CD4-positive, alpha-beta T cell treated with Interferon gamma for 1 hour (primary cell): ENCODE measurements at places on chromosomes 6 and 20.

DNA sequence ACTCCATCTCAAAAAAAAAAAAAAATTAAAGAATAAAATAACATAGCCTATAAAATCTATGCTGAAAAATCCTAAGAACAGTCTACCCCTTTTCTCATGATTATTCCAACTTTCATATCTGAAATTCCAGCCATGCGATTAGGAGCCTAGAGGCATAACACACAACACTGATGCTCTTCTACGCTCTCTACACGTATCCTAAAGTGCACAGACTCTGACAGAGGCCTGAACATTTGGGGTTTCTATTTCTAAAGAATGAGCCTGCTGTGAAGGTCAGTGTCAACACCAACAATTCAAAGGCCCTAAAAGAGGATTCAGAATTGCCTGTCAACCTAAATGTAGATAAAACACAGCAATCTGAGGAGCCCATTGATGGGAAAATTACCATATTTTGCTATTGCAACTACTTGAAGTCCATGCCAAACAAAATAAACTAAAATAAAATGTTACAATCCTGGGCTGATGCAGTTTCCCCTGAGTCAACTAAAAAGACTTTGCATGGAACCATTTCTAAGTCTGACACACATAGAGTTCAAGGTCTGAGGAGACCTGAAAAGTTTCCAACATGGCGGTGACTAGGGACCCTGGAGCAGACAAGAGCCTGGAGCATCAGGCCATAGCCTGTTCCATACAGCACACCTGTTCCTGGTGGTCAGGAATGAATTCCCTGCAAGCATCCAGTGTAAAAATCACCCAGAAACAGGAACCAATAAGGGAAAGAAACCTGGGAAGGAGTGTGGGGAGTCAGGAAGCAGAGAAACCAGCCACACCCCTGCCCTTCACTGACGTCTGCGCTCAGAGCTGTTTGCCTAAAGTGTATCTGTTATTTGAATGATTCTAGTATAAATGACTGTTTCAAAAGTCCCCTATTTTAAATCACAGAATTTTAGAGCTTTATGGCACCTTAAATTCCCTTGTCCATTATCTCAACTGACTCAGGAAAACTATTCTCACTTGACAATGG lies 11.8 kb downstream of the NINL start:
- DNase-seq, result no peak

GRCh38 chr6:140385679-140386078 lies 1011.2 kb upstream of the CITED2 start:
- DNase-seq, result no peak

DNA sequence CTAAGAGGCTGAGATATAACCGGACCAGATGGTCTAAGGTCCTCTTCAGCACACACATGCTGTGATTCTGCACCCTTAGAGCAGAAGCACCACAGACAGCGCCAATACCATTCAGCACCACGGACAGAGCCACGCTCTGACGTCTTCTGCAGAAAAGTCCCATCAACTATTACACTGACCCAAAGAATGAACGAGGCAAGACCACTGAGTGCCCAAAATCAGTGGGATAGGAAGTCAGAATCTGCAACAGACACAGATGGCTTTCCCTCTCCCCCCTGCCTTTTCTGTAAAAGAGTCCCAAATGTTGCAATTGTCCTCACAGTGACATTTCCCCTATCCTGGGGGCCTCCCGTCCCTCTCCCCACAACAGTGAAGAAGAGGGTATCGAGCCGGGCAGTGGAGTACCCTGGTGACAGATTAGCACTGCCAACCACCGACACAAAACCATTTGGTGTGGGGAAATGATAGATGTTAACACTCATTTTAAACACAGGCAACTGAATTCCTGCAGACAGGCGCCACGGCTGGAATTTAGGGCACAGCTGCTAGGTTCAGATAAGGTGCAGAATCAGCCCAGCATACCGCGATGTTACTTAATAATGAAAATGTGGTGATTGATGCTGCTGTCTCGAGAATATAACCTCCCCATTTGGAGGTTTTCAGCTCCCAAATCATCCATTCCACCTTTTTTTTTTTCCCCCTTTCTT lies 66.6 kb upstream of the CTNNBL1 start:
- DNase-seq, result no peak

DNA sequence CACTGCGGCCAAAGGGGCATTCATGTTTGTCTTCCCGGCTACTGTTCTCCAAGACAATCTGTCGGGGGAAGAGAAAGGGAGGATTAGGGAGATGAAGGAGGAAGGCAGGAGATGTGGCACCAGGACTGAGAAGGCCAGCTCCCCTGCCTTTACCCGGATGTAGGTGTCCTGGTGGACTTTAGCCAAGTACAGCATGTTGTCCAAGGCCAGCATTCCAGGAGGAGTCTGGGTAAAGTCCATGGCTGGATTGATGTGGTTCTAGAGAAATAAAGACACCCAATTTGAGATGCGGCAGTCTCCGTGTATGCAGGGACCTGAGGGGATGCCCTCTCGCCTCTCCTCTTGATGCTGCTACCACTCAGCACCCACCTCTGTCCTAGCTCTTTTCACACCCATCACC lies 32.0 kb downstream of the ELMO2 start:
- DNase-seq, result no peak

DNA sequence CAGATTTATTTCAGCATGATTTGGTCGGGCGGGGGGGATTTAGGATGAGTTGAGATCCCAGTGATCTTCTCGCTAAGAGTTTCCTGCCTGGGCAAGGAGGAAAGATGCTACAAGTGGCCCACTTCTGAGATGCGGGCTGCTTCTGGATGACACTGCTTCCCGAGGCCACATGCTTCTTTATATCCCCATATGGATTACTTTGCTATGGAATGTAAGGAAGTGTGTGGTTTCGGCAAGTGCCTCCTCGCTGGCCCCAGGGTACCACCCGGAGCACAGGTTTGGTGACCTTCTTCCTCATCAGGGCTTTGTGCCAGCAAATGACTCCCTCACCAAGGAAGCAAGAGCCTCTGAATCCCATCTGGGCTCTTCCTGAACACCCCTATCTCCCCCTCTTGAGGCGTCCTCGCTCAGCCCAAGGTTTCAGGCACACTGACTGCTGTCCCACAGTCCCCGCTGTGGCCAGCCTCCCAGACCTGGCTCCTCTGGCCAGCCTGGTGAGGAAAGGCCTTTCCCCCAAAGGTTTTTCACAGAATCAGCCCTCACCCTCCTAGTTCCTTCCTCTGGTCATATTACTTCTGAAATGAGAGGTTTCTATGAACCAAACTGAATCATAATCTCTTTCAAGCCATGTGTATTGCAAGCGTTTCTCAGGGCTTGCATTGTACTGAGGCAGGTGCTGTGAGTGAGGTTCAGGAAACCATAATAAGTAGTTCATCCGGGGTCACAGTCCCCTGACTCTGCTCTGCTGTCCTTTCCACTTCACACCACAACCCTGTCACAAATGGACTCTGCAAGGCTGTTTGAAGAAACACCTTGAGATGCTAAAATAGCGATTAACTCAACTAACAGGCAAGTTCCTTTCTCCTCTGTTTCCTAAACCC lies 41.7 kb upstream of the IL17A start:
- DNase-seq, result no peak

DNA sequence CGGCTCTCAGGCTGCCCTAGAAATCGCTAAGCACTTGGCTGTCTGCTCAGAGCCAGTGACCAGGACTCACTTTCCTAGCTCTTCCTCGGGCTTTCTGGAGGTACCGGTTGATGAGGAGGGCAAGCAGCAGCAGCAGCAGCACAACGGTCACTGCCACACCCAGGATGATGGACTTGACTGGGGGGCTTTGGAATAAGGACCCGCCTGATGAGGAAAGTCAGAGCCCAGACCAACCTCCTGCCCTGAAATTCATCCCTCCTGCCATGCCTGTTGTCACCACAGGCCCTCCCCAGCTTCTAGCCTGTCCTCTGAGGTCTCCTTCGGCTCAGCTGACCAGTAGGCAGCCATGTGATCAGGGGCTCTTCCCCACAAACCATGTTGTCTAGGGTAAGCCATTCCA lies 16.2 kb downstream of the TREML2 start:
- DNase-seq, result no peak

DNA sequence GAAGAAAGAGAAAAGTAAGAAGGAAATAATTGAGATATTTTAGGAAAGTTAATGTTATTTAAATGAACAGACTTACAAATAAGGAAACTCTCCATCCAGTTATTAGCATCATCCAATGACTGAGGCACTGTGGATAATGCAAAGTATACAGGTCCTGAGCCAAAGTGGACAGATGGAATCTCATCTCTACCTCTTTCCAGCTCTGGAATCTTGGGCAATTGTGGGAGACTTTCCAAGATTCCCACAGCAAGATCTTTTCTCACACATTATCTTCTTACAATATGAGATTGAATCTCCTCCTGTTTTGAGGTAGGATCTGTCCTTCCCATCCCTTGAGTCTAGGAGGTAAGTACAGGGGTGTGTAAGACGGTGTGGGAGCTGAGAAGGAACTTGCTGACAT lies 28.9 kb downstream of the HTR1E start:
- no peak for DNase-seq

DNA sequence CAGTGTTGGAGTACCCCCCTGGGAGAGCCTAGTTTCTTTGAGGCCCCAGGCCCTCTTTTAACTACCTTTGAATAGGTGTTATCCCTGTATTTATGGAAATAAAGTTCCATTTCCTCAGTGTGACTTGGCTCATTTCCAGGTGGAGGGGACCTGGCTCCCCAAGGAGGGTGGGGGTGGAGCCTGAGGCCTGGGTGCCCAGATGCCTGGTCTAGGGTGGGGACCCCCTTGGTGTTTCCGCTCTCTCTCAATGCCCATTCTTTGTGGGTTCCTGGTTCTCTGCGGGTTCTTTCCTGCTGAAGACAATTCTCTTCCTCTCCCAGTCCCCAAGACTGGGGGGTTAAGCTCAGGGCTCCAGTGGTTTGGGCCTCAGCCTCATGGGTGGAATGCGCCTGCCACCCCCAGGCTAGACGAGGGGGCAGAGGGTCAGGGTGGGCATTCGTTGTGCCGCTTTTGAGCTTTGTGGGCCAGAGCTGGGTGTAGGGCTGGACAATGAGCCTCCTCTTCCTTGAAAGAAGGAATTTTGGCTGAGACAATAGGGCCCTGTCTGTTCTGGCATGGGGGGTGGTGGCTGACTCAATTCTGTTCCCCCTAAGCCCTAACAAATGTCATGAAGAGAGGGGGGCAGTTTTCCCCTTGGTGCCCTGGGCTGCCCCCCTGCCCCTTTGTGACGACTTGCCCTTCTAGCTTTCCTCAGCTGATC lies 686 bp upstream of the EGFL8 start:
- DNase-seq, result no peak

- DNase-seq, result no peak
These were observed 48.6 kb downstream of the TMEM170B start for GRCh38 chr6:11586117-11586516.

- DNase-seq, result no peak
These were observed 80.6 kb upstream of the MBOAT1 start for GRCh38 chr6:20292905-20293304.

DNA sequence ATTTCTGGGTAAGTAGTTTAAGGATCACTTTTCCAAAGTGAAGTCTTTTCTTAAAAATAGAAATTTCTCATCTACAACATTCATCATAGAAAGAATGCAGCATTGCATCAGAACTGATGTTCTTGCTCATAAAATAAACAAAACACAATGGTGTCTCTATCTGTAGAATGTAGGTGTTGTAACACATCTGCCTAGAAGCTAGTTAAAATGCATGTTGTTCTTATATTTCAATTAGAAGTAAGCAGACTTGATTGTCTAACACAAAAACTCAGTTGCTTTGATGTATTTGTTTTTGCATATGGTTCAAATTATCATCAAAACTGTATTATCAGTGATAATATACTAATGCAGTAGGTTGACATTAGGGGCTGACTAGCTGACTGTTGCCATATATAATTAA lies 654.7 kb upstream of the FLRT3 start:
- DNase-seq, result no peak

DNA sequence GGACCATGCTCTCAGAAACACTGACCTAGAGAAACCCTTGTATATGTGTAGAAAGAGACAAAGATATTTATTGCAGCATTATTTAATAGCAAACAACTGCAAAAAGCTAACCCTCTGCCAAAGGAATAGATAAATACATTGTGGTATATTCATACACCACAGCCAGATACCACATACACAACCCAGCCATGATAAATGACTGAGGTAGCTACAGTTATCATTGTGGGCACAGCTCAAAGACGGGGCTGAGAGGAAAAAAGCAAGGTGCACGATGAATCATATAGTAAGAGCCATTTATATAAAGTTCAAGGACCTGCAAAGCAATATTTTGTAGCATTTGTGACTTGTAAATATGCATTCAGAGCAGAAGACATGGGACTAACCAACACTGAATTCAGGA lies 30.8 kb downstream of the RSPO4 start:
- no peak for DNase-seq

GRCh38 chr6:164015088-164015484 lies 600.6 kb downstream of the QKI start:
- DNase-seq, result no peak

- no peak for DNase-seq
These were observed 274.0 kb upstream of the POU3F2 start for GRCh38 chr6:98560418-98560817.

GRCh38 chr20:50721881-50722281 lies 9.5 kb upstream of the PARD6B start:
- DNase-seq, result no peak

- peak; percentile 3 for DNase-seq
These were observed 199.3 kb upstream of the SGK1 start for GRCh38 chr6:134517145-134517658.

- no peak for DNase-seq
These were observed 131.3 kb downstream of the GJA10 start for GRCh38 chr6:90025523-90026061.

- DNase-seq, result no peak
These were observed 92.8 kb upstream of the RNF217 start for GRCh38 chr6:124869416-124869815.

- no peak for DNase-seq
These were observed 3.8 kb downstream of the SMIM13 start for GRCh38 chr6:11097476-11097875.
